ENCODE measurements at places on chromosomes 2 and 18.

GRCh38 chr2:54047658-54048057 lies 67.8 kb upstream of the ACYP2 start:
- DNase-seq: no peak

- peak; percentile 45 for DNase-seq
These were observed 63.2 kb downstream of the GNAL start for GRCh38 chr18:11752116-11752911.

- DNase-seq: no peak
These were observed 6.2 kb downstream of the COLEC12 start for GRCh38 chr18:493986-494983.

DNA sequence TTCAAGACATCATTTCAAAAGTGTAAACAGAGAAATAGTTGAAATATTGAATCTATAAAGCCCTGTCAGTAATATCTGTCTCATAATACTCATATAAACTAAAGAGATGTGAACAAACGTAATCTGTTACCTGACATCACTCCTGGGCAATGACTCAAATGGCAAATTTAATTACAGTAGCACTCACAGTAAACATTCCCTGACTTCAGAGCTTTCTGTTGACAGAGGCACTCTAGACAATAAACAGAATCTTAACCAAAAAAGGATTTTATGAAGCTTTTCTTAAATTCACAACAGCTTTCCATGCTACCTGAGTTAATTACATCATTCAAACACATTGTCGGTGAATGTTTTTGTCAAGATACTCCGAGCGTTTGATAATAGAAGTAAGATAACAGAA lies 128.1 kb upstream of the PDE1A start:
- peak; percentile 78 for DNase-seq

DNA sequence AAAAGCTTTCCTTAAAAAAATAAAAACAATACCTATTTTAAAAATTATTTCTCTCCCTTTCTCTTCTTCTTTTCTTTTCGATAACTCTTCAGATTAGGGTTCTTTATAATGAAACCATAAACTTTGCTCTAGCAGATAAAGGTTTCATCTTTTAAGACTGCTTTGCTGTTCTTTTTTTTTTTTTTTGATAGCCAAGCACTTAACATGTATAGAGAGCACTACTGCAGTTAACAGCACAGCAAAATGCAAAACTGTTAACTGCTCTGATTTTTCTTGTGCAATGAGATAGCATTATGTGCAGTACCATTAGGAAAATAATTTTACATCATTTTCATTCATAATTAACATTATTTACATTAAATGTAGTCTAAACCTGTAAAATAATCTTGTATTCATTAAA lies 36.3 kb downstream of the GALNT1 start:
- DNase-seq: no peak

- no peak for DNase-seq
These were observed 553.3 kb downstream of the ARHGAP15 start for GRCh38 chr2:143682436-143683055.

DNA sequence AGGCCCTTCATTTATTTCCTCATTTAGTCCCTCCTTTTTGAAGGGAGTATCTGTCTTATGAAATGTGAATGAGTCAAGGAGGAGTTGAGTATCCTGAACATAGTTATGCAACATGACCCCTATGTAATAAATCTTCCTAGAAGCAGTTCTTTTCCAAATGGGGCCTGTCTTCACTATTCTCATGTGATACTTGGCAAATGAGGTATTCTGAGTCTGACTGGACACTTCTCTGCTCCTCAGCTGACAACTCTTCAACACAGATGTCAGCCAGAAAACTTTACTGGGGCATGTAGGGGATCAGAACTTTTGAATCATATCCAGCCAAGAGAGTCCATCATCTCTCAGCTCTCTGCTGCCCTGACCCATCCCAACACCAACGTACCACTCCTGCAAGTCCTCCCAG lies 291.6 kb downstream of the ZNF385B start:
- no peak for DNase-seq

DNA sequence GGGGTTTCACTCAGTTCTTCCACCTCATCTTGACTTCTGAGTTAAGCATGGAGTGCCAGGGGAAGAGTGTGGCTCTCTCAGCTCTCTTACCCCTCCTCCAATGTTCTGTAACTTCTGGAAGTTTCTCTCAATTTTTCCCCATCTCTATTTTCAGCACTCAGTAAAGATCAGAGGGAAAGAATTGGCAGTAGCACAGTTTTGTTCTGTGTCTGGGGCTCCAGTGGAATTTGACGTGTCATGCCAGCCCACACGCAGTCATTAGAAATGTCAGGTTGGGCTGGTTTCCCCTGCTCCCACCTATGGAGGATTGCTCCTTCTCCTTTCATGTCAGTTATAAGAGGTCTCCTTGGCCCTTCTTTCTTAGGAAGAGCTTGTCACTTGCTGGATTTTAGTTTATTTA lies 104.6 kb upstream of the COL3A1 start:
- DNase-seq: no peak

GRCh38 chr2:47073641-47074040 lies 81.5 kb downstream of the STPG4 start:
- DNase-seq: no peak

- peak; percentile 57 for DNase-seq
These were observed 148.6 kb downstream of the B3GNT2 start for GRCh38 chr2:62344472-62344871.

DNA sequence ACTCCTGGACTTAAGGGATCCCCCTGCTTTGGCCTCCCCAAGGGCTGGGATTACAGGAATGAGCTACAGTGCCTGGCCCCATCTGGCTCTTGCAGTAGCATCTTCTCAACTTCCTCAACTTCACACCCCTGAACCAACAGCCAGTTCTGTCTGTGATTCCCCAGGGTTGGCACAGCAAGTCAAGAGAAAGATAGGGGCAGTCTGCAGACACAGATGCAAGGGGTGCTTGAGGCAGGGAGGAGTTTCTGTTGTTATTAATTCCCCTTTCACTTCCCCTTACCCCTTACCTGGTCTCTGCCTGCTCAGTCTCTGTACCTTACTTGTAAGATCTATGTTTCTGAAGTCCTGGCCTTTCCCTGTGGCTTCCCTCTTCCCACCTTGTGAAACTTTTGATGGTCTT lies 54.1 kb upstream of the MEX3C start:
- no peak for DNase-seq

GRCh38 chr2:205763708-205764211 lies 81.5 kb downstream of the NRP2 start:
- peak; percentile 94 for DNase-seq

GRCh38 chr2:136062066-136062837 lies 55.7 kb downstream of the CXCR4 start:
- no peak for DNase-seq

DNA sequence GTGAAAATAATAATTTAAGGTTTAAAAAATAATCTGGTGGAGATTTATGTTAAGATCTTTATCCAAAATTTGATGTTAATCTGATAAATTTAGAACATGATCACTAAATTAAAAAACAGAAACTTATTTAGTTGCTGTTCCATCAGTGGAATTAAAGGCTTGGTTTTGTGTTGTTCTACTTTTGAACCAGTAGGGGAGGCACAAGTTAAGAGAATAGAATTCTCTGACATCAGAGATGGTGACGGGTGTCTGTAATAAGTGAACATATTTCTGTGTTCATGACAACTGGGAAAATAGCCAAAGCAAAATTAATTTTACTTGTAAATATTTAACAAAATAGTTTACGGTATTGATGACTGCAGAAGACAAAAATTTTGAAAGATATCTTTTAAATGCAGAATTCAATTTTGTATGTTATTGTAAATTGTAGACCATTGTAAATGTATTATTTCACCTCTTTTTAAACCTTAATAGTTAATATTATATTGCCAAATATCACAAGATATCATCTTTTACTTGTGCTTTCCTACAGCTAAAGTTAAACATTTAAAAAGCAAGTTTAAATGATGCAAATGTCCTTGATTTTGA lies 106.0 kb downstream of the UBR3 start:
- peak; percentile 85 for DNase-seq

DNA sequence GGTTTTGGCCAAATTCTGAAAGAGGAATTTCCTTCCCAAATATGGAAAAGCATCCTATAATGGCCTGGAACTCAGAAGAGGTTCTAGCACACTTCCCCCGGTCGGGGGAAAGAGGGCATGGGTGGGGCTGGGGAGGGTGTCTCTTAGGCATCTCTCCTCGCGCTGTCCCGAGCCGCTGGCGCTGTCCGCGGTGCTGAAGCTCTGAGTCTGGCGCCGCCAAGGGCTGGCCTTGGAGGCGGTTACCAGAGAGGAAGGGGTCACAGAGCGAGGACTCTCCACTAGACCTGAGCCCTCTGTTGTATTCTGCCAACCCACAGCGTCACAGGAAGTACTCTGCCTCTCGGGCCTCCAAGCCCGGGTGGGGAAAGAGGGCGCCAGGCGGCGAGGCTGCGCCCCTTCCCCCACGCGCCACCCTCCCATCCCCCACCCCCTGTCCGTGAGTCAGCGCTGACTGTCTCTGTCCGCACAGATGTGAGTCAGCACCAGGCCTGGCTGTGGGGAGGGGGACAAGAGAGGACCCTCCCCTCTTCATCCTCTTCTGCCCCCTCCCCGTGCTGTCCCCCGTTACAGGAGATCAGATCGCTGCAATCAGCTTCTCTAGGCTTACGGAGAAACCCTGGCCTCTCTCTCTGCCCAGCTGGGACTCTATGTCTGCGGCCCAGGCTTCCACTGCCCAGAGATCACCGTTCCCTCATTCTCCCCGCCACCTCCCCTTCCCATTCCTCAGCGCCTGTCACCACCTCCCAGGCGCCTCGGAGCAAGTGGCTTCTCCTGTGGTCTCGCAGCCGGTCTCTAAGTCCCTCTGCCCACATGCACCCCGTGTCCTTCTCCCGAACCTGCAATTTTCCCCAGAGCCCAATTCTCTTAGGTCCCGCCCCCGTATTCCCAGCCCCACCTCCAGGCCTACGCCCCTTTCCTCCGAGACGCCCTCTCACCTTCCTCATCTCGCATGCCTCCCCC lies 779 bp downstream of the PTPRN start:
- peak; percentile 80 for DNase-seq

- no peak for DNase-seq
These were observed 345.5 kb downstream of the RNF144A start for GRCh38 chr2:7262727-7263126.

DNA sequence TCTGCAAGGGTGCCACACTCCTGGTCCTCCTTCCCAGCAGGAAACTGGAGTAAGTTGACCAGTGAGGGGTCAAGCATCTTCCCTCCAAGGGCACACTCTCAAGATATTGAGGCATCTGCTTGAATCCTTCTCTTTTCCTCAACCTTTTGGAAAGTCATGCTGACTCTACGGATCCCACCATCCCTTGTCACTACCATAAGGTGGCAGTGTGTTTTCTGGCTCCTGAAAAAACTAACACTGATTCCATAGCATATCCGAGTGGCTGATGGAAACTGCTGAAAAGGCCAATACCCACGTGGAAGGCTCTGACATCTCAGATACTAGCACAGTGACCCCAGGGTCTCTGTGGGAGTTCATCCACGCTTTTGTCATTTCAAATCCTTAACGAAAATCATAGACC lies 37.1 kb downstream of the GPR45 start:
- DNase-seq: no peak

GRCh38 chr2:50118905-50119702 lies 912.8 kb downstream of the NRXN1 start:
- no peak for DNase-seq

DNA sequence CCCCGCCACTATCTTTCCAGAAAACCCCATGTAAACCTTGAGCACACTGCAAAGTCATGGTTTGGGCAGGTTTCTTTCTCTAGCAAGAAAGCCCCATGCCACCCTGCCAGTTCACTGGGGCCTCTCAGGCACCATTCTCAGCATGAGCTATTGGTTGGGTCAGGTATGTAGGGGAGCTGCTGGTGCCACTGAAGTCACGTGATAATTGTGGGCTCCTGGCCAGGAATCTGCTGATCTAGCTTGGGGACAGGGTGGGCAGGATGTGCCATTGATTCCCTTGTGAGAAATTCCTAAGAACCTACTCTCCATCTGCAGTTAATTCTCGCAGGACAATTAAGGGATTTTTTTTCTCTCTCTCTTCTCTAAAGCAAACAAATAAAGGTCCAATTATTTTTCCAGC lies 26.5 kb upstream of the HNMT start:
- DNase-seq: no peak
